Activated naive CD8-positive, alpha-beta T cell treated with anti-CD3 and anti-CD28 coated beads, Interleukin-2, amount 10 ng/mL, durations not matched to agents 7 days and 5 days (primary cell): ENCODE measurements at places on chromosomes 7 and 10. TPM values are rescaled to one million over a fixed set of nuclear protein-coding genes. Genes with fewer than 3 reads are reported as not detected.

DNA sequence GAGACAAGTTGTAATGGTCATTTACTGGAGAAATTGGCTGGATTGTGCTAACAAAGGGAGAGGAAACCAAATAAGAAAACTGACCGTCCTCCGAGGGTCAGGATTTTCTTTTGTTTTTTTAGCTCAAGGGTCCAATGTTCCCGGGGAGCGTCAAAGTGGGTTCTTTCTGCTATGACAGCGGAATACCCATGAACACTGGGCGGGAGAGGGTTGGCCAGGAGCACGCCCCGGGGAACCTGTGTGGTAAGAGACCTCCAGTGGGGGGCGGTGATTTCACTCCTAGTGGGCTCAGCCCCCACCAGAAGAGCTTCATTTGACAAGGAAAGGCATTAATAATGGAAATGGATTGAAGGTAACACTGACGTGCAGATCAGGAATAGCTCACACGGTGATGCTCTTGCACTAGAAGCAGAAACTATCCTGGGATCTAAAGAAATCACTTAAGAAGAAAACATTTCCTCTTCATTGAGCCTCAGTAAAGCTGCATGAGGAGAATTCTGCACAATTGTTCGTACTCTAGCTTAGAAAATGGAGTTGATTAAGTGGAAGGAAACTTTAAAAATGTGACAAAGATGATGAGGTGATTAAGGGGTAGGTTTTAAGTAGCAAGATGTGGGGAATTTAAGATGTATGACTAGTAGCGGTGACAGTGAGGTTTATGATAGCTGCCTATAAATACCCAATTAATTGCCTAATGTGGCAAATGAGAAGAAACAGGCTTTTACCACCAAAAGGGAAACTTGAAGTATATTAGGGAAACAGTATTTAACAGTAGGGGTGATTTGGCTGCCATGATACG is 627.2 kb downstream of the SUGCT start:
- no peak for DNase-seq

The CNOT4 gene
- 24.4 TPM for total RNA-seq

The PRR15 gene
- not detected for total RNA-seq

DNA sequence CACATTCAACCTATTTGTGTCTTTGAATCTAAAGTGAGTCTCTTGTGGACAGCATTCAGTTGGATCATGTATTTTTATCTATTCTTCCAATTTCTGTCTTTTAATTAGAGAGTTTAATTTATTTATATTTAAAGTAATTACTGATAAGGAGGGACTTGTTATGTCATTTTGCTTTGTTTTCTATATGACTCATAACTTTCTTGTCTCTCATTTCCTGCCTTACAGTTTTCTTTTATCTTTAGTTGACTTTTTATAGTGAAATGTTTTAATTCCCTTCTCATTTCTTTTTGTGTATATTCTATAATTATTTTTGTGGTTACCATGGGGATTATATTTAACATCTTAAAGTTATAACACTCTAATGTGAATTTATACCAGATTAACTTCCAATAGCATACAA is 7.3 kb upstream of the ZNF518A start:
- no peak for DNase-seq

DNA sequence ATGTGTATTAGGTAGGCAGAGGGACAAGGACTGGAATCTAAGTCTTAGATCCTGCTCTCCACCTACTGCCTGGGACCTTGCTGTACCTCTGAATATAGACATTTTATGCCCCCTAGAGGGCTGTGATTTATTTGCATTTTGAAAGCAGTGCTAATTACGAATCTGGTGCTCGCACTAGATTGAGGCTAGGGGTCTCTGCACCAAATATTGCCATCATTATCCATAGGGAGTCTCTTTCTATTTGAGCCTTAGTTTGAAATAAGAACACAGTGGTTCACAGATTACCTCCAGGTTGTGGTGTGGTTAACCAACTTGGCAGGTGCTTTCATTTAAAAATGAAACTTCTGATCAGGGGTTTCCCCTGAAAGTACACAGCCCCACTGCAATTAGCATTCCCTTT is 41.8 kb downstream of the CNNM1 start:
- no peak for DNase-seq

GRCh38 chr7:101598422-101598985 is 30.6 kb downstream of the MYL10 start:
- DNase-seq, result no peak

DNA sequence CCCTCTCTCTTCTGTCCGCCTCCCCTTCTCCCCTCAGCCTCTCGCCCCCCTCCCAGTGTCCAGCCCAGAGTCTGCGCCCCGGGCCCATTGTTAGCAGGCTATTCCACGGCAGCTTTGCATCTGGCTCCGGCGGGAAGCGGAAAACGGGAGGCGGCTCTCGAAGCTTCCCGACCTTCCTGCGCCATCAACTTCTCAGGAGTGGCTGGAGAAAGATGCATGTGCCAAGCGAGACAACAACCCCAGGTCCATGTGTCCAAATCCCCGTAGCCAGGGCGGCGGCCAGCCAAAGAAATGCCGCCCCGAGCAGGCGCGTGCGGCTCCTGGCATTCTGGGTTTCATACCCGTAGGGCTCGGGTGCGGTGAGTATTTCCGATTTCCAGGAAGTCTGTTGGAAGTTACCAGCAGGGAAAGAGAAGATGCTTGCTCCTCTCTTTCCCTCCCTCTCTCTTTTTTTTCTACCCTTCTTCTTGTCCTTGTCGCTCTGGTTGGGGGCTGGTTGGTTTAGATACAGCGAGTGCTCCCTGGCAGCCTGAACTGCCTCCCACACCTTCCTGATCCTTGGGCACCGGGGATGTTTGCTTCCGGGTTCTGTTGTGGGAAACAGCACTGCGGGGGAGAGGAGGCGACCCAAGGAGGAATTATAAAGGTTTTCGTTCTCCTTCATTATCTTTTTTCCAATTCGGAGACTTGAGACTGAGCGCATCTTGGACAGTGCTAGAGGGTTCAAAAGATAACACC is 1.2 kb upstream of the HOXA2 start:
- DNase-seq, result no peak

- DNase-seq, result no peak
Measured at GRCh38 chr7:25965405-25966123, 186.4 kb upstream of the NFE2L3 start.
